Activated CD4-positive, alpha-beta T cell treated with anti-CD3 and anti-CD28 coated beads, Interleukin-2, Interleukin-6, amounts not matched to agents 100 ng/mL and 50 ng/mL, durations not matched to agents 16 hours and 8 hours (primary cell): ENCODE measurements at places on chromosomes 12 and 14.

- no peak for DNase-seq
These were observed 65.2 kb downstream of the ARL6IP4 start for GRCh38 chr12:123045678-123046077.

- DNase-seq: no peak
These were observed 96.2 kb downstream of the MON2 start for GRCh38 chr12:62562846-62563245.

- no peak for DNase-seq
These were observed 26.9 kb downstream of the MYRFL start for GRCh38 chr12:69851976-69852375.

GRCh38 chr12:43008953-43009845 lies 419.7 kb upstream of the PRICKLE1 start:
- DNase-seq: no peak
